ENCODE measurements at places on chromosomes 4 and X.

- DNase-seq = no peak
These were observed 422.5 kb downstream of the ZIC3 start for GRCh38 chrX:137988470-137988869.

DNA sequence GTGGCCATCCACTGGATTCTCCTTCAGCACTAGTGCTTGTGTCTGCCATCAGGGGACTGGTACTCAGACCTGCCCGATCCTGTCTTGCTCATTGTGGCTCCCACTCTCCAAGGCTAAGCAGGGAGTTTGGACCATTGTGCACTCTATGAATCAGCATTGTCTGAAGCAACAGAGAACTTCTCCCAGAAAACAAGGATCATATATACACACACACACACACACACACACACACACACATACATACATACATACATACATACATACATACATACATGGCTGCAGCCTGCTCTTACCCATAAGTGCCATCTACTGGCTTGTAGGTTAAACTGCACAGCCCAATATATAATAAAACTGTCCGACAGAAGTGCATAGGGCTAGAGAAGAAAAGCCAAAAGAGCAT lies 345.3 kb upstream of the LCORL start:
- DNase-seq = no peak

GRCh38 chr4:17469931-17470674 lies 41.8 kb downstream of the QDPR start:
- DNase-seq = no peak

DNA sequence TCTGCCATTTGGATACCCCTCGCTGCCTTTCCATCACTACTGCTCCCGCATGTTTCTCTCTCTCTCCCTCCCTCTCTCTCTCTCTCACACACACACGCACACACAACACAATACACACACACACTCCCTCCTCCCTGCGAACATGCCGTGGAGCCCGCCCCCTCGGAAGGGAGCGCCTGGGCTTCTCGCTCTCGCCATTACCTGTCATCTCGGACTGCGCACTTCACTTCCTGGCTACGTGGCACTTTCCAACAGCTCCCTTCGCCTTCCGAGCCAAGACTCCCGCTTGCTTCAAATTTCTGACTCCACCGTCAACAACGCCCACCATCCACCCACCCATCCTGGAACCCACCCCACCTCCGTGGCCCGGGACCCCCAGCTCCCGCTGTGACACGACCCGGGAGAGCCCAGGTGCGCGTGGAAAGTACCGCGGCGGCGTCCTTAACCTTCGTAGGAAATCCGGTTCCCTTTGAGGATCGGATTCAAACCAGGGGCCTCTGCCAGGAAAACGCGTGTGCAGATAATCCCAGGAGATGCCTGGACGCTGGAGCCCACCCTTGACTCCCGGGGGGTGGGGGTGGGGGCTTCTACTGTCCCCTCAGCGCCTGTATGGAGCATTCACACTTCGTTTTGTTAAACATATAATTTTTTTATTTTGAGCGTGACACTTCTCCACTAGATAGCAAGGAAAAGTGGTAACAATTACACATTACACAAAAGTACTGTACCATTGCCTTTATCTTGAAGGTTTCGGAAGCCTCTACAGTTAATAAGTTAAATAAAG lies 12.5 kb downstream of the ARX start:
- no peak for DNase-seq

DNA sequence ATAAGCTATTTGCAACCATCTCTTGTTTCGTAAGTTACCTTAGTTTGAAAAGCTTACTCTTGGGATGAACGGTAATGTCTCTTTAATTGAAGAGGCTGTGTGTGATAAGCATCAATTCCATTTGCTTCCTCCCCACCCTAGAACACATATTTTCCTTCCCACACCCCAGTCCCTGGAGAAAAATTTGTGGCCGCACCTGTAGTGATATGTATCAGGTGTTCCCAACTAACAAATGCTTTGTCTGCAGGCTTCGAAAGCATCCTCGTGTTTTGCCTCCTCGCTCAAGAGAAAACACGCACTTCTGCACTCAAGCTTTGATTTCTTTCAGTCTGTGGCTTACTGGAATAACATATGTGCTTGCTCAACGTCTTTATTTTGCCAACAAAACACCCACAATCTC lies 143.8 kb upstream of the OTUD4 start:
- no peak for DNase-seq

DNA sequence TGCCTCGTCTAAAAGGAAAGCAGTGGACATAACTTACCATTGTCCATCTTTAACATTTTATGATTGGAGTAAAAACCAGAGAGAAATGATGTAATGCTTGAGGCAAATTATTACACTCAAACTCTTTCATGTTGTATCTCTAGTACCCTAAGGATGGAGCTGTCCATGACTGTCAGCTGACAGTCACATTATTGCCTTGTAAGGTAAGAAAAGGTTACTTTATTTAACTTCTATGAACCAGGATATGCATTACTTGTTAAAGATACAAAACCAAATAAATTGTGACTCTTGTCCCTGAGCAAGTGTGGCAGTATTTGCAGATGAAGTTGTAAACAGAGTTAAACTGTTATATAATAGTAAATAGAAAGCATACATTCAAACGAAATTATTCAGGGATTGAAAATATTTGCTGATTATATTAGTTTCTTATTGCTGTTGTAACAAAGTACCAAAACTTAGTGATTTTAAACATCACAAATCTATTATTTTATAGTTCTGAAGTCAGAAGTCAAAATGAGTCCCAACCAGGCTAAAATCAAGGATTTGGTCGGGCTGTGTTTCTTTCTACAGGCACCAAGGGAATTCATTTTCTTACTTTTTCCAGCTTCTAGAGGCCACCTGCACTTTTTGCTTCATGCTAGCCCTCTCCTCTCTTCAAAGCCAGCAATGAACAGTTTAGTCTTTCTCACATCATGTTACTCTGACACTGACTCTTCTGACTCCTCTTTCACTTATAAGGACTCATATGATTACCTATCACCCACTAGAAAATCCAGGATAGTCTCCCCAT lies 113.8 kb downstream of the CEP44 start:
- no peak for DNase-seq

- no peak for DNase-seq
These were observed 10.5 kb downstream of the CD99L2 start for GRCh38 chrX:150887906-150888465.

DNA sequence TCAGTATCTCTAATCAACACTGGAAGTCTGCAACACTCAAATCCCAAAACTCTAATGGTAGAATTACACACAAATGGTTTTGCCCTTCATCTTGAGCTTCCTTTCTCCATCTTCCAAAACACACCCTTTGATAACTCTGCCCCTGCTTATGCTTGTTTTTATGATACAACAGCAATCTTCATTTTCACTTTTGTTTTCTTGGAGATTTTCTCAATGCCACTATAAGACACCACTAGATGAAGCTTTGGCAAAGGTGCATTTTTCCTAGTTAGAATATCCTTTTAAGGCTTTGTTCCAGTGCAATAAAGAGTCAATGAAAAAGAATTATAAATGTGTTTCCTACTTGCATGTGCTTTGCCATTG lies 472.4 kb upstream of the NWD2 start:
- DNase-seq = no peak

DNA sequence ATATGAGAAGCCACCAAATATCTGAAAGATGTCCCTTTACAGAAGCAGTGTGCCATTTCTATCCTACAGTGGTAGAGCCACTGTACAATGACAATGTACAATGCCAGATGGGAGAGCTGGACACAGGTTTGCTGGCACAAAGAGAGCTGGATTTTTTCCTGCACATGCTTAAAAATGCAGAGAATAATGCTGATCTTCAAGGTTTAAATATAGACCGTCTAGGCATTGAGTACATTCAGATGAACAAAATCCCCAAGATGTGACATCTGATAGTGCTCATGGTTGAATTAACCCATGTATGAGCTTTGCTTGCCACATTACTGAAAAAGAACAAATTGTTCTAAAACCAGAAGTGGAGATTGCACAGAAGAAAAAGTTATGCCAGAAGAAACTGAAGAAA lies 11.7 kb downstream of the ADGRL3 start:
- DNase-seq = no peak

- no peak for DNase-seq
These were observed 302.9 kb upstream of the GATB start for GRCh38 chr4:152063621-152064240.

DNA sequence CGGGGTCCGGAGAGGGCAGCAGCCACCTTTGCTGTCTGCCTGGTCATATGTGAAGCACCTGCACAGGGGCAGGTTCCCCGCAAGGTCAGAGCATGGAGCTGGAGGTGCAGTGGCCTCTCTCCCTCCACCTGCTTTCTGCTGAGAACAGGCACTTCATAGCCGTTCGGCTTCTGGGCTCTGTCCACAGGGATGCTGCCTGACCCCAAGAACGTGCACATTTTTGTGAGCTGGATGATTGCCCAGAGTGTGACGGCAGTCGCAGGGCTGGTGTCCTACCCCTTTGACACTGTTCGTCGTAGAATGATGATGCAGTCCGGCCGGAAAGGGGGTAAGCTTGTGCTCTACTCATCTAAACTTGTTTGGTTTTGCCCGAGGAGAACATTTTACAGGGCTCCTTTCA lies 2.5 kb downstream of the SLC25A4 start:
- no peak for DNase-seq

- no peak for DNase-seq
These were observed 1672.7 kb upstream of the PCDH7 start for GRCh38 chr4:29047341-29048041.

DNA sequence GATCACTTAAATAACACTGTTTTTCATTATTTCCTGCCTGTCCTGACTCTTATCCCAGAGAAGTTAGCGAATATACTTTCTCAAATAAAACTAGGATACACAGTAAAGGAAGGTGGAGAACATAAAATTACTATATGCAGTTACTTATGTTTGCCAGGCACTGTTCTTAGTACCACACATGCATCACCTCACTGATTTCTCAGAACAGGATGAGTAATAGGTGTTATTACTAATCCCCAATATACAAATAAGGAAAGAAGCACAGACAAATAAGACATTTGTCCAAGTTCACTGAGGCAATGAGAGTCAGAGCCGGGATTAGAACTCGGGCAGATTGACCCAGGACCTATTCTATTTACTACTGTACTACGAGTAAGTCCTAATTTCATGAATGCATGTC lies 91.7 kb downstream of the CORIN start:
- DNase-seq = no peak

DNA sequence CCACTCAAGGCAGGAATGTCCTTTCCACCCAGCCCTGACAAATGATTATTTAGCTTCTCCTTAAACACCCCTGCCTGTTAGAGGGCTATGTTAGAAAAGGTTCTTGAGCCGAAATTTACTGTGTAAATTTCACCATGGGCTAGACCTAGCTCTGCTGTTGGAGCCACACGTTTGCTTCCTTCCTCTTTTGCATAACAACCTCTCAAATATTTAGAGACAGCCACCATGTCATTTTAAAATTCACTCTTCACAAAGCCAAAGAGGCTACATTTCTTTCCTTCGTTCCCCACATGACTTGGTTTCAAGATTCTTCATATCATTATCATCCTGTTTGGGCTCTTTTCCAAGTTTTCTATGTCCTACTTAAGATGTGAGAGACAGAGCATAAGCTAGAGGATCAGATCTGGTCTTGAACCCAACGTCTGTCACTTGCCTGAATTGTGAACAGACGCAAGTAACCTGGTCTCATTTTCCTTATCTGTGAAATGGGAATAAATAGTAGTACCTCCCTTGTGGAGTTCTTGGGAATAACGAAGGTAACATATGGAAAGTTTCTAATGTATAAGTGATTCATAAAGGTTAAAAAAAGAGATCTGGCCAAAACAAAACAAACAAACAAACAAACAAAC lies 6.7 kb downstream of the DOCK11 start:
- DNase-seq = no peak

GRCh38 chr4:70739496-70740337 lies 18.0 kb downstream of the RUFY3 start:
- DNase-seq = no peak

GRCh38 chr4:11805842-11806241 lies 377.1 kb upstream of the HS3ST1 start:
- no peak for DNase-seq

GRCh38 chr4:56430203-56430602 lies 5.2 kb downstream of the PPAT start:
- no peak for DNase-seq

DNA sequence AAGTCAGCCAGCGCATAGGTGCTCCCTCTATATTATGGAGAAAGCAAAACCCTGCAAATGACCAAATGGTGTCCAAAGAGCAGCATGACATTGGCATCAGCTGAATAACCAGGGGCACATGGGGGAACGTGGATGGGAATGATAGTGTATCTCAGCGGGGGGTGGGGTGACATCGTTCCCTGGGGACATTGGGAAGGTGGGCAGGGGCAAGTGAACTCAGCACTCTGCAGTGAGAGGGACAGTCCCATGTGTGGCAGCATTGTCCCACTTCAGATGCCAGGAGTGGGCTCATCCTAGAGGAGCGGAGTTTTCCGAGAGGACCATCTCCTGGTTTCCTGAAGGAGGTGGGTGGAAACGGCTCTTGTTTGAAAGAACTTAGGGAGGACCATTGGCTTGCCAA lies 64.8 kb downstream of the NELFA start:
- DNase-seq = no peak

DNA sequence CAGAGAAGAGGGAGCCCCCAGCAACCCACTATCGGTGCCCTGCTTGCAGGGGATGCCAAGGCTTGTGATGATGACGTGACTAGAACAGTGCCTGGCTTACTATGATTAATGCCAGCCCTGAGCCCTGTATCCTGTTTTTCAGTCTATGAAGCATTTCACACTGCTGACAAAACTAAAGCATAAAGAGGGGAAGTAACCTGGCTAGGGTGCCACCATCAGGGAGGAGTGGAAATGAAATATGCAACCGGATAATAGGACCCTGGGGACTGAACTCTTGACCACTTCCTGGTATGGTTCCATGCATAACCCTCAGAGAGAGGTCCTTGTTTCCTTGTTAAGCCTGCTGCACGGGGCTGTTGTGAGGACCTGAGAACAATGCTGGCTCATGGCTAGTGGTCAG lies 50.3 kb downstream of the MED28 start:
- no peak for DNase-seq

DNA sequence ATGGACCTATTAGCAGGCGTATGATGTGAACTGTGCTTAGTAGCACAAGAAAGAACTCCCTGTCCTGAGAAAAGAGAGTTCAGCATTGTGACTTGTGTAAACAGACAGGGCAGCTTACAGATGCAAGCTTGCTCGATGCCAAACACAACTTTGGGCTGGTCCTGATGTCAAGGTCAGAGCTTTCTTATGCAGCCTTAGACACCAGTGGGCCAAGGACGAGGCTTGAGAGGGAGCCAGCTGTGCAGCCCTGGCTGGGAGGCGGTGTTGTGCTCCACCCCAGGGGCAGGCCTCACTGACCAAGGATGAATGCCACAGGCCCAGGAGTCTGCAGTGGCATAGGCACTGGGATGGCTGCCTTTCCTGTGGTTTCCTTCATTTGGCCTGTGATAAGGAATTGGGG lies 35.4 kb downstream of the JADE1 start:
- DNase-seq = no peak

GRCh38 chr4:38166768-38167167 lies 206.6 kb downstream of the PTTG2 start:
- no peak for DNase-seq

- no peak for DNase-seq
These were observed 41.1 kb upstream of the HS3ST1 start for GRCh38 chr4:11469650-11470437.

- no peak for DNase-seq
These were observed 179.5 kb downstream of the GABRB1 start for GRCh38 chr4:47210828-47211227.
